IMR-90 (cell line): ENCODE measurements at places on chromosomes 6 and 20. TPM values are rescaled to one million over a fixed set of nuclear protein-coding genes. Genes with fewer than 3 reads are reported as not detected.
A peak's percentile ranks its signal among the peaks of the same experiment; 100 is the strongest.

Gene PAX1
- total RNA-seq, result not detected in 2 replicates

Gene TTK
- 21.5 and 35.3 TPM in 2 replicates for total RNA-seq

Gene PKIB
- 12.2 and 13.1 TPM in 2 replicates for total RNA-seq

Gene RBBP8NL
- not detected in 2 replicates for total RNA-seq

Gene OTOR
- total RNA-seq, result not detected in 2 replicates

DNA sequence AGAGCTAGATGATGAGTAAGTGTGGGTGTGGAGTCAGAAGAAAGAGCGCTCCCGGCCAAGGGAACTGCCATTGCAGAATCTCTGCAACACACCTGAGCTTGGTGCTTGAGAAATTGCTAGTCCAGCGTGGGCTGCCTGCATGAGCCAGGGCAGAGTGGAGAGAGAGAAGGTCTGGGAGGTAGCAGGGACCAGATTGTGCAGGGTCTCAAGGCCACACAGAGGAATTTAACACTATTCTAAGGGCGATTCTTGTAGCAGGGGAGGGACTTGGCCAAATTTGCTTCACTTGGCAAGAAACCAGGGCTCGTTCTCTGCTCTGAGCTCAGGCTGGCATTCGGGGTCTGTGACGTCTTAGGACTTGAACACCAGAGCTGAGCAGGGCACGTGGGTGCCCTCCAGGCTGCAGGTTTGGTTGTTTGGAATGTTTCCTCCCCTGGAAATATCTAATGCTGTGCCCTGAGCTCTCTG lies 53.5 kb downstream of the BCAS4 start:
- DNase-seq, result no peak

GRCh38 chr20:50744143-50744792 lies 12.9 kb downstream of the PARD6B start:
- peak; percentile 88 for DNase-seq

DNA sequence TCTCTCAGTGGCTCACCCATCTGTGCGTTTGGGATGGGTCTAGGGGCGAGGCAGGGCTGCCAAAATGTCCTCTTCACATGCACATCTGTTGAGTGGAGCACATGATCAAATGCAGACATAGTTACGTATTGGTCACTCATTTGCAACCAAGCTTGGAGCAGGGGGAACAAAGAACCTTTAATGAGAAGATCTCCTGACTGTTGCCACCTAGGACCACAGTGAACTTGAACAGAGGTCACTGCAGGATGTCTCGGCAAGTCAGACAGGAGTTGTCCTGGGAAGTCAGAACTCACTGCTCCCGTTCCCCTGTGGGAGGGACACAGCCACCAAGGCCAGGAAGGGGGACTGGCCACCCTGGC lies 73.4 kb downstream of the SSR1 start:
- DNase-seq, result no peak

DNA sequence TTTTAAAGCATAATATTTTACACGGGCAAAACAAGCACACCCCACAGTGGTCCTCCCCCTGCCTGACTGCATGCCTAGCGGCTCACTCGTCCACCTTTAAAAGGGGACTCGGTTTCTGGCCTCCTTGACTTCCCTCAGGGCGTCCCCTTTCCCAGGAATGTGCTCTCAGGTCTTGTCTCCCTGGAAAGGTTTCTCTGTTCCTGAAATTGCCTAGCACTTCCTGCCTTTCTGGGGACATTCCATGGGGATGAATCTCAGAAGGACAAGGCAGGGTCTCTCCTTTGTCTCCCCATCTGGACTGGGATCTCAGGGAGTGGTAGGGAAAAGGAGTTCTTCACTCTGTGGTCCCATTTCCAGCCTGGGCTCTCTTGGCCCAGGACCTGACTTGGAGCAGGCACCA lies 4.9 kb downstream of the TCF15 start:
- no peak for DNase-seq

- no peak for DNase-seq
These were observed 35.4 kb downstream of the GSTA2 start for GRCh38 chr6:52727908-52728307.

- no peak for DNase-seq
These were observed 398.3 kb downstream of the UTRN start for GRCh38 chr6:144683216-144684070.

DNA sequence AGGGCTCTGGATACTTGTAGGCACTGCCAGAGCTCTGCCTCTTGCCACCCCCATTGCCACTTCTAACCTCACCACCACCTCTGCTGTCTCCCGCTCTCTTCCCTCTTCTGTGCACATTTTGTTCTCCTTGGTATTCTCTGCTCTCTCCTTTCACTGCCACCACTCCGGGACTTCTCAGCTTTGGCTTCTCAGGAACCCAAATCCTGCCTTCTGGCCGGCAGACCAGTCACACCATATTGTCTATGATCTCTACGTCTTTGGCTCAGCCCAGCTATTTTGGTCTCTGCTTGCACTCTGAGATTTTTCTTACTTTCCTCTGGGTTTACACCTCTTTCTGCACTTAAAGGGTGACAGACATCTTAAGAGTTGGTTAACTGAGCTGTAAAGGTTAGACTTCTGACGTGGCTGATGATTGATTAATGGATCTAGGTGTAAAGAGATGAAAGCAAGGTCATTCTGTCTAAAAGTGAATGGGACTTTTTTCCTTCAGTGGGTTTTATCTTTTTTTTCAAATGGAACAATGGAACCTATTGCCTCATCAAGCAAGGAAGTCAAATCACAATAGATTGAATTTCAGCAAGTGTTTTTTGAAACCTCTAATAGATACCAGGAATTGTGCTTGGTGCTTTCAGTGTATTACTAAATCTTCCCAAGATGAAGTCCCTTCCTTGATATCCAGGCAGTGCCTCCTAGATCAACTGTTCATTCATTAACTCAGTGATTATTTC lies 13.8 kb downstream of the MMP24 start:
- DNase-seq, result no peak

- peak; percentile 78 for DNase-seq
These were observed 125.4 kb downstream of the OPRM1 start for GRCh38 chr6:154164397-154164796.

- DNase-seq, result peak; percentile 20
These were observed 1.3 kb downstream of the SOBP start for GRCh38 chr6:107491138-107491609.

DNA sequence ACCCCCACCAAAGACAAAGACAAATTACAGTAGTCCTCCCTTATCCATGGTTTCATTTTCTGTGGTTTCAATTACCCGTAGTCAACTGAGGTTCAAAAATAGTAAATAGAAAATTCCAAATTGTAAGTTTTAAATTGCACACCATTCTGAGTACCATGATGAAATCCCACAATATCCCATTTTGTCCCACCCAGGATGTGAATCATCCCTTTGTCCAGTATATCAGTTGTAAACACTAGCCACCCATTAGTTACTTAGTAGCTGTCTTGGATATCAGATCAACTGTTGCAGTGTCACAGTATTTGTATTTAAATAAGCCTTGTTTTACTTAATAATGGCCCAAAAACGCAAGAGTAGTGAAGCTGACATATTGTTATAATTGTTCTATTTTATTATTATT lies 364.0 kb upstream of the ARID1B start:
- DNase-seq, result no peak

- peak; percentile 64 for DNase-seq
These were observed 93.0 kb downstream of the ADTRP start for GRCh38 chr6:11685481-11686093.

- DNase-seq, result no peak
These were observed 25.4 kb upstream of the RIMS4 start for GRCh38 chr20:44835661-44836221.

GRCh38 chr6:136405420-136406029 lies 115.9 kb upstream of the BCLAF1 start:
- no peak for DNase-seq
